NCI-H2107 (cell line): ENCODE measurements at places on chromosomes 5 and 9.

- DNase-seq = no peak
Observed at GRCh38 chr9:133631111-133631510, 5.1 kb upstream of the DBH start.

DNA sequence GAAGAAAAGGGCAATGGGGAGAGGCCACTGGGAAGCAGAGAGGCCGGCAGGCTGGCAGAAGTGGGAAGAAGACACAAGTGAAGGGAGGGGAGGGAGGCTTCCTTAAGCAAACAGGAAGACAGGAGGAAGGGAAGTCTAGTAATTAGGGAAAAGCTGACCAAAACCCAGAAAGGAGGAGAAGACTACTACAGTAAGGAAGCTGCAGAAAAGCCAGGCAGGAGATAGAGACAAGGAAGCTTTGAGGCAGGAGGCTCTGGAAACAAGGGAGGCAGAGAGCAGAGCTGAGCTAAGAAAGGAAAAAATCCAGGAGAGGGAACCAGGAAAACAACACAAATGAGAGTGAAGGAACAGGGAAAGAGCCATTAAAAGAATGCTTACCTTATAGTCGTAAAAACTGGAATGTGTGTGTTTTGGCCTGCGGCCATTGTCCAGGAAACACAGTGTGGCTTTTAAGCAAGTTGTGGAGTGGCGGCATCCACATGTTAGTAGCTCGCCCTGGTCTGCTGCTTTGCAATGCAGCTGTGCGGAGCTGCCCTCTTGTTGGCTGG lies 317.1 kb upstream of the CLINT1 start:
- no peak for DNase-seq

DNA sequence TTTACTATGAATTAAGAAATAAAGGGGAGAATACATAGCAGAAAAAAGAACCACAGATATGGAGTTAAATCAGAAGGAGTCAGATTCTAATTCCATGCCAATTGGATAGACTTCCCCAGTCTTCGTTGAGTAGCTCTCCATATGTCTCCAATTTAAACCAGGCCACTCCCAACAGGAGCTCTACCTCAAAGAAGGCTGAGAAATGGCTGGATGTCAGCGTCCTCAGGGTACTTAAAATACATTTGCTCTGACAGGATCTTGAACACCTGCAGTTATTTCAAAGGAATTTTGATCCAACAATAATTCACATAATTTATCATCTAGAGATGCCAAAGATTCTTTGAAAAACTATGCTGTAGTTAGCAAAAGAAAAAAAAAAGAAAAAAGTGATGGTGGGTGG lies 133.9 kb upstream of the FBN2 start:
- DNase-seq = no peak

- DNase-seq = no peak
Observed at GRCh38 chr9:125262294-125262991, 817 bp downstream of the GAPVD1 start.

DNA sequence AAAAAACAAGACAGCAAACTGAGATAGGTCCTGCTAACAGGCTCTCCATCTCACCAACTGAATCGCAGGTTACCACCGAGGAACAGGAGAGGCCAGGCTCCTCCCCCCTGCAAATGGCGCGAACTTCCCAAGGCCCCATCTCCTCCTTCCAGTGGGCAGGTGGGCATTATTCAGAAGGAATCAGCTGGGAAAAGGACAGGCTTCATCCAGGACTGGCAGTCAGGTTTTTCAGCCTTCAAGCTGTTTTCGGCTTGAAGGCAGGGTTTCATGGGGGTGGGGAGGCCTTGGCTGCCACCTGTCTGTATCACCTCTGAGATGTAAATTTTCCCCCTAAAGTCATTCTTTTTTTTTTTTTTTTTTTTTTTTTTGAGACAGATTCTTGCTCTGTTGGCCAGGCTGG lies 79.4 kb downstream of the SFXN1 start:
- no peak for DNase-seq

- no peak for DNase-seq
Observed at GRCh38 chr9:78860801-78861475, 564.0 kb downstream of the PSAT1 start.

DNA sequence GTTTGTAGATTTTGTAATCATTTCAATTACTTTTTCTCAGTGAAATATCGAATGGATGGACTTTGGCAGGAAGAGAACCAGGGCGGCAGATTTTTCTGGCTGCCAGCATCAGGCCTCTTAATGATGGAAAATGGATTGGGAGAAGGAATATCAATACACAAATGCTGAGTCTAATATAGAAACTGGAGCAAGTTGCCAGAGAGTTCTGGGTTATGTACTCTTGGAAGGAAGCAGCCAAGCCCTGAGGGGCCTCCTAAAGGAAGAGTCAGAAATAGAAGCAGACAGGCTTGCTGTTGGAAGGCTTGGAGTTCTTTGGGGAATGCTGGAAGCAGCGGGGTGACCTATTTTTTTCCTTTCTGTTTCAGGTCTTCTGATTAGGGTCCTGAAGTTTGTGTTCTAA lies 428.6 kb downstream of the DMAC1 start:
- DNase-seq = no peak

GRCh38 chr9:97188545-97188944 lies 118.9 kb upstream of the CCDC180 start:
- no peak for DNase-seq

GRCh38 chr5:127092690-127093089 lies 19.4 kb upstream of the C5orf63 start:
- no peak for DNase-seq

GRCh38 chr5:165928971-165929370 lies 2362.5 kb upstream of the WWC1 start:
- no peak for DNase-seq

DNA sequence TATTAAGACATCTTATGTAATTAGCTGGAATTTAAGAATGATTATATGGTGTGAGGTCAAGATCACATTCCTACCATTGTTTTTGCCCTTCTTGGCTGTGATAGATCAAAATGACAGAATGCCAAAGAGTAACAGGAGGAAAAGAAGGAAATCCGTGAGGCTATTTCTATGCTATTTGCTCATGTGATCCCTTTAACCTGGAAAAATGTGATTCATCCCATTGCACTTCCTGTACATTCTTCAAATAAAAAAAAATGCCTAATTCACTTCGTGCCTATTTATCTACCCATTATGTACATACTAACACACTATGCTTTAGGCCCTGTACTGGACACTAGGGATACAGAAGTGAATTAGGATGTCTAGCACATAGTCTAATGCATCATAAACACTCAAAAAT lies 154.1 kb upstream of the PAPPA start:
- no peak for DNase-seq

DNA sequence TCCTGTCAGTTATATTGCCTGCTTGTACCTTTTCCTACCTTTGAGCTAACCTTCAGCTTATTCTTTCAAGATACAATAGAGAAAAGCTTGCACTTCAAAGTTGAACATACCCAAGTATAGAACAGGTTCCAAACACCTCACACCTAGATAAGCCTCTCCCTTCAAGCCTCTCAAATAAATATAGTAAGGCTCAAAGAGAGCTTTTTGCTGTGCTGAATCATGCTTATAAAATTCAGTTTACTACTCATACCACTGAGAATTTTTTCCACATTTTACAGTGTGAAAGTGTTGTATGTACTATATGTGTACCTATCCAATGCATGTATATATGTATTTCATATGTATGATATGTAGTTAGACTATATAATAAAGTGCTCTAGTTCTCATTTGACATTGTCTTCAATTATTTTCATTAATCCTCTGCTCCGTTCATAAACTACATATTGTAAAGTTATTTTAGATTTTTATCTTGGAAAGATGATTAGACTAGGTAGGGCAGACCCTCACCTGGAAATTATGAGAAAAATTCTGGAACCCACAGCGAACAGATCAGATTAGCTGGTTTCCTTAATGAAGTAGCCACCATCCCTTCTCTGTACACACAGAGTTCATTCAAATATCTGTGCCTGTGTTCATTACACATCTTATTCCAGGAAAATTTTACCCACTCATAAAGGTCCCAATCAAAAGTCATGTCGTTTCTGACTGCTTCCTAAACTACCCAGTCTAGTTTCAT lies 149.2 kb upstream of the RGMB start:
- DNase-seq = no peak

GRCh38 chr9:3436629-3437420 lies 89.0 kb downstream of the RFX3 start:
- no peak for DNase-seq

- no peak for DNase-seq
Observed at GRCh38 chr9:138051586-138052321, 174.2 kb downstream of the CACNA1B start.

- DNase-seq = no peak
Observed at GRCh38 chr5:84228266-84228665, 156.4 kb downstream of the EDIL3 start.

- DNase-seq = no peak
Observed at GRCh38 chr5:75043633-75044264, 8.6 kb downstream of the GCNT4 start.

DNA sequence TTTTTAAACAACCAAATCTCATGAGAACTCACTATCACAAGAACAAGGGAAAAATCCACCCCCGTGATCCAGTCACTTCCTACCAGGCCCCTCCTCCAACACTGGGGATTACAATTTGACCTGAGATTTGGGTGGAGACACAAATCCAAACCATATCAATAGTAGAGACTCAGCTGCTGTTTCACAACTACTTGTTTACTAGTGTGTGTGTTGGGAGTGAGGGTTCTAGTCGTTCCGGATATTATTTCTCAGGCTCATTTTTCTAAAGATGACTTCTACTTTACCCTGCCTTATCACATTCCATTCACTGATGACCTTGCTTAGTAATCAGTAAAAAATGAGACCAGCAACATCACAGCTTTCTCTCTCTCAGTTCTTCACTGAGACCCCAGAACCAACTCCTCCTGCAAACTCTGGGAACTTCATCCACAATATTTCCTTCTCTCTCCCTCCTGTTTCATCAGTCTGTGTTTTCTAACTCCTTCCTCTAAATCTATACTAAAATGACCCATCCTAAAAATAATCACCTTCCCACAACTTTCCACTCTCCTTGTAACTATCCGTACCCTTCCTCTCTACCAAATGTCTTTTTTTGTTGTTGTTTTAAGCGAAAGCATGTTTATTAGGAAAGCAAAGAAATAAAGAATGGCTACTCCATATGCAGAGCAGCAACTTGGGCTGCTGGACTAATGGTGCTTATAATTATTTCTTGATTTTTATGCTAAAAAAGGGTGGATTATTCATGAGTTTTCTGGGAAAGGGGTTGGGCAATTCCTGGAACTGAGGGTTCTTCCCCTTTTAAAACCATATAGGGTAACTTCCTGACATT lies 121.5 kb upstream of the SPRY4 start:
- DNase-seq = no peak

DNA sequence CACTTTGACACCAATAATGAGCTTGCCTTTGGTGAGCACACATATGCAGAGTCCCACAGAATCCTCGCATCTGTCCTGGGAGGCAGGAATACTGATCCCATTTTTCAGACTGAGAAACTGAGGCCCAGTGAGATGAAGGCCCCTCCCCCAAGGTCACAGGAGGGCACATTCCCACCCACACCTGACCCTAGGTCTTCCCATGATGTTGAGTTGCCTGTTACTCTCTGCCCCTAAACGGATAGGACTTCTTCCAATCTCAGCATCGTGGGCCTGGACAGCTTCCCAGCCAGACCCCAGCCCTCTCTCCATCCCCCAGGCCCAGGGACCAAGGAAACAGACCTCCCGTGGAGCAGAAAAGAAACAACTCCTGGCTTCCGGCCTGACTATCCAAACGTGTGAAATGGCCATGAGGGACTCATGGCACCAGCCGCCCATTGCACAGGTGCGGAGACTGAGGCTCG lies 877 bp downstream of the SH3GLB2 start:
- no peak for DNase-seq

DNA sequence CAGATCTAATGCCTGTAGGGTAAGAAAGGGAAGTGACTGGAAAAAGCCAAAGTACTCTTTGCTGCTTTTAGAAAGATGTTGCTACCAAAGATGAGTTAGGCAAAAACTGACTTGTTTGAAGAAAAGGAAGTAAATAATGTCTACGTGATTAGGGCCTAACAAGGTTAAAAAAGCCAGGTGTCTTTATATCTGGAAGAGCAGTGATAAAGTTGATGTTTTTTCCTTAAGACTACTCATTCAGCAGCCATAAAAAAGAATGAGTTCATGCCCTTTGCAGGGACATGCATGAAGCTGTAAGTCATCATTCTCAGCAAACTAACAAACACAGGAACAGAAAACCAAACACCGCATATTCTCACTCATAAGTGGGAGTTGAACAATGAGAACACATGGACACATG lies 13.5 kb upstream of the AMACR start:
- no peak for DNase-seq

- no peak for DNase-seq
Observed at GRCh38 chr5:39132792-39133191, 58.6 kb upstream of the RICTOR start.

DNA sequence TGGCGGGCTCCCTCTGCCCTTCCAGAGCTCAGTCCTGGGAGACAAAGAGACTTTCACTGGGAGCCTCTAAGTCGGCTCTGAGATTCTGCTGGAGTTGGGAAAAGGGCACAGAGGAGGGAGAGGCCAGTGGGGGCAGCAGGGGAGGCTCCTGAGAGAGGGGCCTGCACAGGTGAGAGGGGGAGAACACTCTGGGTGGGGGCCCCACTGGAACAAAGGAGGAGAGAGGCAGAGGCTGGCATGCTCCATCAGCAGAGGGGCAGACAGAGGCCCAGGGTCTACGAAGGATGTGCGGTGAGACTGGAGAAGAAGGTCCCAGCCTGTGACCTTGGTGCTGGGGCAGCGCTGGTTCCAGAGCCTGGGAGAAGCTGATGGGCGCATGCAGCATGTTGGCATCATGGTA lies 8.9 kb downstream of the TCF7 start:
- DNase-seq = no peak

GRCh38 chr9:104850786-104851545 lies 77.0 kb downstream of the ABCA1 start:
- no peak for DNase-seq

- no peak for DNase-seq
Observed at GRCh38 chr5:6868575-6869215, 155.5 kb downstream of the TENT4A start.

DNA sequence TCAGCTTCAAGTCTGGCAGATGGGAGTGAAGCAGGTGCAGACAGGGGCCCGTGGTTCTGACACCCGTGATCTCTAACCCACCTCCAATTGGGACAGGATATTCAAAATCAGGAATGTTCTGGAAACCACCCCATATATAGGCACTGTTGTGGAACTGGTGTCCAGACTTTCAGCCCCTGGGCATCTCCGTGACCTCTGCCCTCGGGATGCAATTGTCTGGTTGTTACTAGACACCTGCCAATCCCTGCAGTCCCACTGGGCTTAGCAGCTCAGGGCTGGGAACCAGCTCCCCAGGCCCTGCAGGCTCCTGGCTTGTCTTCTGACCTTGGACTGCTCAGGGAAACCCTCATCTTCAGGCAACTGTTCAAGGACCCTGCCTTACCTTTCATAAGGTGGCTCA lies 38.8 kb downstream of the NTNG2 start:
- no peak for DNase-seq
